ENCODE measurements at places on chromosomes 7 and 10.

GRCh38 chr7:153566324-153566723 lies 485.9 kb upstream of the DPP6 start:
- DNase-seq = no peak

DNA sequence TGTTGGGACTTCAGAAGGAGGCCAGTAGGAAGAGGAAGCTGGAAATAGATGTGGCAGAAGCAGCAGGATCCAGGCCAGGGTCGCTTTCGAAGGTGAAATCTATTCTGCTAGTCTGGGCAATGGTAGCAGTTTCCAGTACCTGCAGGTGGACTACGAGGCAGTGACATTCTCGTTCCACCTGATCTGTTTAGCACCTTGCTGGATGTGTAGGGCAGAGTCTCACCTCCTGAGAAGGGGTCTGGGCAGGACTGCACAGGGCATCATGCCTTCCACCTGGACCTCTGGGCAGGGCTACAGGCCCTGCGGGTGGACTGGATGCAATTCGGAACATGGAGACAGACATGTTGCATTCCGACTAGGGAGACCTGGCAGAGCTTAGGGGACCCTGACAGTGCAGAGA lies 254.8 kb upstream of the ZNF32 start:
- DNase-seq = no peak

- no peak for DNase-seq
Measured at GRCh38 chr10:50512743-50513416, 110.9 kb downstream of the SGMS1 start.

DNA sequence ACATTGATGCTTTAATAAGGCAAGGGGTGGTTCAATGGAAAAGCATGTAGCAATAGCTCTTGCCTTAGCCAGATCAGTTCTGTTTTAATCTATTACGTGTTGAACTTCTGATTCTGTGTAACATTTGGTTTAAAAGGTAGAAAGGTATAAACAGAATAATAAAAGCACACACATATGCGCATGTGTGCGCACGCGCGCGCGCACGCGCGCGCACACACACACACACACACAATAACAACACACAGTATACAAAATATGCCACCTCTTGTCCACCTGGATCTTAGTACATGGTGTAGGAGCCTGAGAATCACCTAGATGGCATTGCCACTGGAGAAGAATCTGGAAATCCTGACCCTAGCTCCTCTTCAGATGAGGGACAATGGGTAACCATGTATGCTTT lies 49.6 kb upstream of the TEX47 start:
- no peak for DNase-seq

- no peak for DNase-seq
Measured at GRCh38 chr10:91434041-91434440, 23.9 kb downstream of the HECTD2 start.
